A549 treated with CpdA at 1 μM for 4 hours (cell line): ENCODE measurements at places on chromosomes 16 and 17. TPM values are rescaled to one million over a fixed set of nuclear protein-coding genes. Genes with fewer than 3 reads are reported as not detected.

Gene SNTB2
- 5.4 to 7.2 TPM (median 6.7 TPM) in 5 replicates for total RNA-seq

Gene KRTAP2-2
- not detected in 5 replicates for total RNA-seq

Gene KLHL10
- 0.03 TPM in 1 of 5 replicates, not detected in the others for total RNA-seq

Gene PRSS33
- total RNA-seq, result 0.03 TPM in 1 of 5 replicates, not detected in the others

Gene CPNE7
- 56.0 to 66.6 TPM (median 60.2 TPM) in 5 replicates for total RNA-seq

Gene C1QTNF8
- total RNA-seq, result not detected in 5 replicates

Gene SCN4A
- total RNA-seq, result 0.03 to 0.10 TPM (median 0.07 TPM) in 5 replicates

Gene GABARAP
- 651 to 801 TPM (median 727 TPM) in 5 replicates for total RNA-seq

Gene NUPR1
- total RNA-seq, result 13.3 to 20.6 TPM (median 15.0 TPM) in 5 replicates

Gene CLEC19A
- total RNA-seq, result 0.06 to 0.16 TPM (median 0.13 TPM) in 4 of 5 replicates, not detected in the other

Gene CPD
- 20.8 to 33.2 TPM (median 27.3 TPM) in 5 replicates for total RNA-seq

Gene IL32
- 22.4 to 36.7 TPM (median 28.1 TPM) in 5 replicates for total RNA-seq

Gene CHMP1A
- 88.9 to 113 TPM (median 92.5 TPM) in 5 replicates for total RNA-seq

Gene RND2
- total RNA-seq, result 0.13 to 0.24 TPM (median 0.15 TPM) in 5 replicates

Gene DOC2B
- 0.36 to 0.95 TPM (median 0.79 TPM) in 5 replicates for total RNA-seq

Gene CCL16
- total RNA-seq, result not detected in 5 replicates

Gene KCNJ18
- 0.03 to 0.07 TPM in 2 of 5 replicates, not detected in the others for total RNA-seq

Gene CNGB1
- total RNA-seq, result 0.07 to 0.38 TPM (median 0.12 TPM) in 5 replicates

Gene SOST
- total RNA-seq, result 0.05 TPM in 1 of 5 replicates, not detected in the others

Gene CHST5
- 0.03 TPM in 1 of 5 replicates, not detected in the others for total RNA-seq

Gene LGALS9
- total RNA-seq, result 1.1 to 2.2 TPM (median 1.3 TPM) in 5 replicates

Gene JPH3
- 1.5 to 2.5 TPM (median 2.0 TPM) in 5 replicates for total RNA-seq

Gene CSH2
- not detected in 5 replicates for total RNA-seq

Gene HS3ST2
- total RNA-seq, result not detected in 5 replicates

Gene ZNF469
- 9.4 to 16.7 TPM (median 11.5 TPM) in 5 replicates for total RNA-seq

Gene CCL4
- total RNA-seq, result not detected in 5 replicates

Gene SEPTIN12
- not detected in 5 replicates for total RNA-seq

Gene KIF22
- total RNA-seq, result 81.9 to 103 TPM (median 93.7 TPM) in 5 replicates

Gene PRAC2
- total RNA-seq, result not detected in 5 replicates

Gene PTX4
- total RNA-seq, result not detected in 5 replicates

Gene SCO1
- 51.4 to 64.5 TPM (median 59.7 TPM) in 5 replicates for total RNA-seq

Gene ENO3
- total RNA-seq, result 48.2 to 65.0 TPM (median 54.7 TPM) in 5 replicates

Gene CDT1
- 26.1 to 35.8 TPM (median 33.5 TPM) in 5 replicates for total RNA-seq
